ENCODE measurements at places on chromosomes 4 and X.

GRCh38 chr4:121696170-121696580 lies 605 bp downstream of the ANXA5 start:
- DNase-seq, result peak; percentile 65

DNA sequence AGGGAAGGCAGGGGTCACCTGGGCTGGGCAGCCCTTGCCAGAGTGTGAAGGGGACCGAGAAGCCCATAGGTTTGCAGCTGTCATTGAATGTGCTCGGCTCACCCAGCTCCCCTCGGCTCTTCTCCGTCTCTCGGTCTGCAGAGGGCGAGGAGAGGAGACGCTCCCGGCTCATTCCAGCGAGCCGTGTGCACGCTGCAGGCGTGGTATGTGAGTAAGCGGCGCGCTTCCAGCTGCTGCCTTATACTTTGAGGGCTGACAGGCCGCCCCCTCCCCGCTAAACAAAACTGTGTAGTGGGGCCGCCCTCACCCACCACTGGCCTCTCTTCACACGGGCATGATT lies 23.0 kb upstream of the BCORL1 start:
- DNase-seq, result no peak

DNA sequence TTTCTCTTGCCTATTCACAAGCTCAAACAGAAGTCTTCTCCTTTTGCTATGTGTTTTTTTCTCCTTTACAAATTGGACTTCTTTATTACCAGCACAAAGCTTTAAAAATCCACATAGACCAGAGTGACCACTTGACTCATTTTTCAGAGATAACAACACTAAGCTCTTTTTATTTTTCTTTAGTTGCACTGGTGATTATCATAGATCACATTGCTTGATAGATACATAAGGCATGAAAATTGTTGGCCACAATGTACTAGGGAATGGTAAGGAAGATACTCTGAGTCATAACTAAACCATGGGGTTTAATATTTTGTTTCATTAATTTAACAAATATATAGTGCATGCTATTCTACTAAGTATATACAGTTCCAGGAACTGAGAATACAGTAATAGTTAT lies 159.0 kb downstream of the GASK1B start:
- no peak for DNase-seq

DNA sequence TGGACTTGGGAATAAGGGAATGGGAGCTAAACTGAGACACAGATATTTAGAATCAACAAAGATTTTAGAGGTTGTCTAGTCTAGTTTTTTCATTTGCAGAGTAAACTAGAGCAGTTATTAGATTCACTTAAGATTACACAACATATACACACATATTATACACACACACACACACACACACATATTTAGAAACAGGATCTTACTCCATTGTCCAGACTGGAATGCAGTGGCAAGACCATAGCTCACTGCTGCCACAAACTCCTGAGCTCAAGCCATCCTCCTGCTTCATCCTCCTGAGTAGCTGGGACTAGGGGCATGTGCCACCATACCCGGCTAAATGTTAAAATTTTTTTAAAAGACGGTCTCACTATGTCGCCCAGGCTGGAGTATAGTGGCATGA lies 127.8 kb downstream of the TSPAN5 start:
- DNase-seq, result no peak

DNA sequence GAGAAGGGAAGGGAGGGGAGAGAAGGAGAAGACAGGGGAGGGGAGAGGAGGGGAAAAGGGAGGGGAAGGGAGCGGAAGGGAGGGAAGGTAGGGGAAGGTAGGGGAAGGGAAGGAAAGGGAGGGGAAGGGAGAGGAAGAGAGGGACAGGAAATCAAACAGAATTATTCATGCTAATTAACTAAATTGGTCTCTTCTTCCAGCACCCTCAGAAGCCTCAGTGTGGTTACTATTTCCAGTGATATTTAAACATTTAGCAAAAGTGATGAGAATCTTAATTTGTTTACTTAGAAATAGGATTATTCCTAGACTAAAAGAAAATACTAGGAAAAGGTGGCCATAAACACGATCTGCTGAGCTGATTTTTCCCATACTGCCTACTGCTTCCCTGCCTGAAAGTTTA lies 193.1 kb upstream of the CPEB2 start:
- DNase-seq, result no peak

- no peak for DNase-seq
Observed at GRCh38 chr4:153759407-153760316, at the start of gene RNF175. RNF175 (minus strand) TSS chr4:153760024; CDS start chr4:153759862, 162 bp downstream.

DNA sequence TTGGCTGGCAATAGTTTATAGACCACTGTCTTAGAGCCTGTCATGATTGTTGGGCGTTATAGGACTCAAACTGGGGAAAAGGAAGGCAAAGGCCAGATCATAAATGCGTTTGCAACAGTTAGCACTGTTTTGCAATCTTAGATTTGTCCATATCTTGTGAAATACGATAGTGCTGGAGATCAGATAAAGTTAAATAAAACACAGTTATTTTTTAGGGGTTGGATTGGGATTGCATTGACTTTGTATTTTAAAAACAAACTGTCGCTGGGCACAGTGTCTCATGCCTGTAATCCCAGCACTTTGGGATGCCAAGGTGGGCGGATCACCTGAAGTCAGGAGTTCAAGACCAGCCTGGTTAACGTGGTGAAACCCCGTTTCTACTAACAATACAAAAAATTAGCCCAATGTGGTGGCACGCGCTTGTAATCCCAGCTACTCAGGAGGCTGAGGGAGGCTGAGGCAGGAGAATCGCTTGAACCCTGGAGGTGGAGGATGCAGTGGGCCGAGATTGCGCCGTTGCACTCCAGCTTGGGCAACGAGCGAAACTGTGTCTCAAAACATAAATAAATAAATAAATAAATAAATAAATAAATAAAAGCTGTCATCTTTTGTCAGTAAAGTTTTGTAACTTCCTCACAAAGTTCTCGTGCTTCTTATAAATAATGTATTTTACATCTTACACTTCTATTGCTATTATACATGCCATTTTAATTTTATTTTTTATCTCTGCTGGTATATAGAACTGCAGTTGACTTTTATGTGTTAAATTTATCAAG lies 117.2 kb downstream of the KDM6A start:
- no peak for DNase-seq

DNA sequence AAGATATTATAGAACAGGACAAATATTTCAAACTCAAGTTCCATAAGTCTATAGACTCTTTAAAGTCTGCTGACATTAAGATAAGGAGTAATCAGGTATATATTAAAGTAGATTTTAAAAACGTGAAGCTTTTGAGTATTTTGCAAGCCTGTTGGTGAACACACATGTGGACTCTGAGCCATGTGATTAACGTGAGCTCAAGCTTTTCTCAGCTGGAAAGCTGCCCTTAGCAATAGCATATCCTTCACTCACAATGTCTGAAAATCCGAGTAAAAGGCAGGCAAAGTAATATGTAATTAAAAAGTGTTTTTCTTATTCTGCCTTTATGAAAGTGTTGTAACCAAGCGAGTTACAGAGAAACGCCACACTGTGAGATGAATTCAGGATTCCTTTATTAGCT lies 140.5 kb upstream of the AADAT start:
- DNase-seq, result no peak

Measured in C1 segment of cervical spinal cord (tissue), 14 donors.